ENCODE measurements at places on chromosomes 12 and 14.

- no peak for DNase-seq
These were observed 527.0 kb upstream of the ATP2B1 start for GRCh38 chr12:90235642-90236041.

- peak; percentile 68 for DNase-seq
These were observed 133.1 kb downstream of the PRIMA1 start for GRCh38 chr14:93655078-93655750.

DNA sequence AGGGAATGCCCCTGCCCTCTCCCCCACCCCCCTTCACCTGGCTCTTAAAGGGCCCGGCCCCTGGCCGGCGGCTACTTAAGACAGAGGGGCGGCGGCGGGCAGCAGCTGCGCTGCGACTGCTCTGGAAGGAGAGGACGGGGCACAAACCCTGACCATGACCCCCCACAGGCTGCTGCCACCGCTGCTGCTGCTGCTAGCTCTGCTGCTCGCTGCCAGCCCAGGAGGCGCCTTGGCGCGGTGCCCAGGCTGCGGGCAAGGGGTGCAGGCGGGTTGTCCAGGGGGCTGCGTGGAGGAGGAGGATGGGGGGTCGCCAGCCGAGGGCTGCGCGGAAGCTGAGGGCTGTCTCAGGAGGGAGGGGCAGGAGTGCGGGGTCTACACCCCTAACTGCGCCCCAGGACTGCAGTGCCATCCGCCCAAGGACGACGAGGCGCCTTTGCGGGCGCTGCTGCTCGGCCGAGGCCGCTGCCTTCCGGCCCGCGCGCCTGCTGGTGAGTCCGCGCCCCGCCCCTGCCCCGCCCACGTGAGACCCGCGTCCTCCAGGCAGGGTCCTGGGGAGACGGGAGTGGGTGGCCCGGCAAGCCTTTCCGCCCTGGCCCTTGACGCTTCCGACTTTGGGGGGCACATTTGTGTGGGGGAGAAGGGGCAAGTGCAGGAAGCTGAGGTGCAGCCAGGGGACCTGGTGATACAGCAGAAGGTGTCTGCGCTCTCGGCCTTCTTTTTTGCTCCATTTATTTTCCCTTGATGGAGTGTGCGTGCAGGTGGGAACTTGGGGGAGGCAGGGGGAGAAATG is at the start of gene IGFBP6:
Gene IGFBP6 (plus strand): TSS at position 104 of the 790 bp plus-strand sequence. CDS start 51 bp downstream, at position 155.
- peak; percentile 67 for DNase-seq

DNA sequence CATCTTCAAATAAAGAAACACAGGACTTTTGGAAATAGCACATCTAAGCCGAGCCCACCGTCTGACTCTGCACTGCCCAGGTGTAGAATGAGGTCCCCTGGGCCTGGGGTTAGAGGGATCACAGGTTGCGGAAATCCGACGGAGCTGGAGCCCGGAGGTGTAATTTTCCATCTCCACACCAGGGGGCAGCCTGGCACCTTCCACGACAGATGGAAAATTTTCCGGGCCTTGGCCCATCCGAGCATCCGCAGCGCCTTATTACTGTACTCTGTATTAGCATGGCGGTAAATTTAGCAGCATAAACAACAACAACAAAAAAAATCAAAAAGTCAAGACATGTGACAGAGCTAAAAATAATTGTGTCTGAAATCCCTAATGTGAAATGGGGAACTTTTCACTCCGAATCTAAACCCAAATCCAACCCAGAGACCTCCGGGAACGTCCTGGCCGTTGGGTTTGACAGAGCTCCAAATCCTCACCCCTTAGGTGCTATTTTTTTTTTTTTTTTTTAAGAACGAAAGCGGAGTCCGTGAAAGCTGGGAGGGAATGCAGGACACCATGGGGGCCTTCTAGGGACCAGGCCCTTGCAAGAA is 93.9 kb downstream of the KSR2 start:
- DNase-seq, result peak; percentile 84

- DNase-seq, result no peak
These were observed 129.3 kb upstream of the RASSF8 start for GRCh38 chr12:25829192-25829591.

GRCh38 chr14:40123816-40124215 is 691.6 kb upstream of the FBXO33 start:
- DNase-seq, result no peak

- no peak for DNase-seq
These were observed 46.9 kb downstream of the ZFYVE21 start for GRCh38 chr14:103762541-103762940.

GRCh38 chr12:1706632-1706980 is 15.7 kb downstream of the ADIPOR2 start:
- no peak for DNase-seq

DNA sequence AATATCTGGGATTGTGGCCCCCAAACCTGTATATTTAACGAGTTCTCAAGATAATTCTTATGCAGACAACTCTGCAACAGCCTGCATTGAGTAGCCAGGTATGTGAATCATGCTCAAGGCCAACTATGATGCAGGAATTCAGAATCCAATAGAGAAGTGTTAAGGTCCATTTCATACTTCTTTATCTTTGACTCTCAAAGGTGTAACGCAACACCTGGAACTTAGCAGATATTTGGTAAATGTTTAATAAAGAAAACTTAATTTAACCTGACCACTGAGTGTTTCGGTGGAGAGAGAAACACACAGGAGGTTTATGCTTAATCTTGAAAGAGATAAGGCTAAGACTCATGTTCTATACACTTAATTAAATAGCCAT is 156.5 kb upstream of the PLEKHG7 start:
- DNase-seq, result no peak

GRCh38 chr12:50032515-50032853 is 7.2 kb upstream of the RACGAP1 start:
- DNase-seq, result no peak

DNA sequence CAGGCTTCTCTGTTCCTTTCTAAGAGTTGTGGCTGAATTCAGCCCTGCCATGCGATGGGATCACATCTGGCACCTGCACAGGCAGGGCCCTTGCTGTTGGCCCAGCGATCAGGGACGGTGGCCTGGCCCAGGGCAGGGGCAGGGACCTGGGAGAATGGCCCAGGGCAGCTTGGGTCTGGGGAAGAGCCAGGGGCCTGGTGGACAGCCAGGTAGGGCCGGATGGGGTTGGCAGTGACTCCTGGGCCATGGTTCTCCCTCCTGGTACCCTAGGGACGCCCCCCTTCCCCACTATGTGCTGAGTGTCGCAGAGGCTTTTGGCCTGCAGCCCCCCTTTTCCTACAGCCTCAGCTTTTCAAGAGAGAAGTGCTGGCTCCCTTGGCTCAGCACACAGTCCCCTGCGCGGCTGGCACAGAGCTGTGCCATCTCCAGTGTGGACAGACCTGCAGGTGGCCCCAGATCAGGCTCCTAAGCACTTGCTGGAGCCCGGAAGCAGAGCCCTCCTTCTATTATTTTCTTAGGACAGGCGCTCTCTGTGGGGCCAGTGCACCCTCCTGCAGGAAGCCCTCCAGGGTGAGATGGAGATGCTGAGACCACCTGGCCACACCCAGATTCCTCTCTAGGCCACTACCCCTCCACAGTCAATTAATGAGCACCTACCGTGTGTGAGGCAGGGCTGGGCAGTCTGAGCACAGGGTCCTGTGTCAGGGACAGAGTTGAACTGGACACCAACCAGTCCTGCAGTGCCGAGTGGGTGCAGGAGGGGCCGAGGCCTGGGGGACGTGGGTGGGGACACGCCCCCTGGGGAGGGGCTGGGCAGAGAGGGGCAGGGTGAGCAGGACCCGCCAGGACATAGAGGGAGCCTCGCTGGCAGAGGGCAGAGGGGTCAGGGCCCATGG is 267.6 kb downstream of the ADGRD1 start:
- no peak for DNase-seq

GRCh38 chr14:100815478-100816285 is 10.2 kb upstream of the MEG3 start:
- DNase-seq, result no peak

DNA sequence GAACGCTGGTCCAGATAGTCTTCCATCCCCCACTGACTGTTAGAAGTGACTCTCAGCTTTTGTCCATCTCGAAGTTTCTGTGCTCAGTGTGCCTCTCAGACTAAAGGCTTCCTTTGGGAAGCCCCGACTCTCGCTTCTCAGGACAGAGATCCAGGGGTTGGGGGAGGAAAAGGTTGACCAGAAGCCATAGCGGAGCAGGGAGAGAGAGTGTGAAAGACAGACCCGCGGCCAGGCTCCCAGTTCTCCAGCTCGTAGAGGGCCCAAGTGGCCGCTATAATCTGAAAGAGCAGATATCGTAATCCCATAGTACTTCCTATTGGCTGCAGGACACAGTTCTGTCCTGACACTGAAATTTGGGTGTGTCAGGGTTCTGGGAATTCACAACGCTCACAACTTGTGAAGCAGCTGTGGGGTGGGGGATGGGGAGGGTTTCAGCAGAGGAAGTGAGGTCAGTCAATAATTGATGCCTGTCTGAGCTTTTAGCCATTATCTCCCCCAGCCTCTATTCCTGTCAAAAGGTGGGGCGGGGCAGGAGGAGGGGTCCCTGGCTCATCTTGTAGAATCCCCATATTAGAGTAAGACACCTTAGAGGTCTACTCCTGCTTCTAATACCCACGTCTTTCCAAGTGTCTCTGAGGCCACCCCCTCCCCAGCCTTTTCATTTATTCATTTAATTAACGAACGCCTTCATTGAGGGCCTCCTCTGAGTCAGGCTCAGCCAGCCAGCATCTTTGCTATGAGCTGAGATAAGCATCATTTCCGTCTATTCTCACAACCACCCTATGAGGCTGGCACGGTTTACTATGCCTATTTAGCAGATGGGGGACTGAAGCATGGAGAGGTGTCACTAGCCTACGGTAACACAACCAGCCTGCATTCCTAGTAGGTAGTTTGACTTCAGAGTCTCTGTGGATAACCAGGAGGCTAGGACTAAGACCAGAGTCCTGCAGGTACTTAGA is 1.6 kb upstream of the ACVRL1 start:
- no peak for DNase-seq

DNA sequence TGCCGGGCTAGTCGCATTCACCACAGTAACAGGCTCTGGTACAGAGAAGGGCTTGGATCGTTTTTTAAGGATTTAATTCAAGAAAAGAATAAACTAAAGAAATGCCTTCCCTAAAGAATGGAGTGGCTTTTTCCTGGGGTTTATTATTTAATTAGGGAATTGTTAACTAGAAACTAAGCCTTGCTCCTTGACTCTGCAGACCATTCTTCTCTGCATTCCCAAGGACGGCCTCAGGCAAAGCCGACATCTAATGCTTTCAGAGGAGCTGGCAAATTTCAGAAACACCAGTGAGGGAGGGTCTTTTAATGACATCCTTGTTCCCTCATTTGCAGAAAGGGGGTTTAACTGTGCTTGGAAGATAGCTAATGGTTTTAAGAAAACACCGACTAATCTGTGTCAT is 174.0 kb downstream of the EGLN3 start:
- peak; percentile 14 for DNase-seq

- DNase-seq, result no peak
These were observed 143.6 kb downstream of the CPNE8 start for GRCh38 chr12:38761636-38762342.

DNA sequence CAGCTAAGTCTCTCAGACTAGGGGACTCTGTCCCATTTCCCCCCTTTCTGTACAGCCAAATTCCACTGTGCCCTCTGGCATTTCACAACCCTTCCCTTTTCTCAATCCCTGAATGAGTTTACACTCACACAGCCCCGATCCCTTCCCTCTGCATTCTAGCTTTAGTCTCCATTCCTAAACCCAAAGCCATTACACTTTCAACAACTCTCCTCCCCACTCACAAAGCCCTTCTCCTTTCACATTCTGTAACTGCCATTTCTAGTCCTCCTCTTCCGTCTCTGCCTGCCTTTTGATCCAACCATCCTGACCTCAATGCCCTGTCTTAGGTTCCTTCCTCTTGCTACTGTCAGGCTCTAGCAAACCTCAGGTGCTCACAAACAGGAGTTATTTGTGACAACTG is 3.6 kb downstream of the ZFHX2 start:
- DNase-seq, result no peak

DNA sequence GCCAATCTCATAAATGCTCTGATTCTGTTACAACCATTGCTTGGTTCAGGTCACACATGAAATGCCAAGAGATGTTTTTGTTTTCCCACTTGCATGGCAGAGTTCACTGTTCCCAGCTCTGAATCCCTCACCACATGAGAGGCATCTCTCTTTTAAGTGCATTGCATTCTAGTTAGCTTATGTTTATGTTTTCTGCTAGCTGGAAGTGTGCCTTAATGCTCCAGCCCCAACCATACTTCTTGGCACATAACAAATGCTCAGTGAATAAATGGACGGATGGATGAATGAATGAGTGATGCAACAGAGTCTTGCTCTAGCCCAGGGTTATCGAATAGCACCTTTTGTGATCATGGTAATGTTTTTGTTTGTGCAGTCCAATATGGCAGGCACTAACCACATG is 197.3 kb downstream of the PPM1H start:
- DNase-seq, result no peak
